ENCODE measurements at places on chromosomes 16 and 17.

DNA sequence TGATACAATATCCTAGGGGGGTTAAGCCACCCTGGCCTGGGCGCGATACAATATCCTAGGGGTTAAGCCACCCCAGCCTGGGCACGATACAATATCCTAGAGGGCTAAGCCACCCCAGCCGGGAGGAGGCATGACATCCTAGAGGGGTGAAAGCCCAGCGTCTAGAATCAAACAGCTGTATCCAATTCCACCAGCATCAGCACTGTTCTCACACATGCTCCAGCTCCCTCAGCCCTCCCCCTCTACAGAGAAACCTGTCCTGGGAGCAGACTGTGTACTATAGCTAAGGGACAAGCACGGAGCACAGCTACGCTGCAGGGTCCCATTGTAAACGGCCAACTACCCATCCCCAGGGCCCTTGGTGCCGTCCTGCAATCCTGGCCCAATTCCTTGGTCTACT is 6.2 kb downstream of the GINS2 start:
- no peak for DNase-seq

DNA sequence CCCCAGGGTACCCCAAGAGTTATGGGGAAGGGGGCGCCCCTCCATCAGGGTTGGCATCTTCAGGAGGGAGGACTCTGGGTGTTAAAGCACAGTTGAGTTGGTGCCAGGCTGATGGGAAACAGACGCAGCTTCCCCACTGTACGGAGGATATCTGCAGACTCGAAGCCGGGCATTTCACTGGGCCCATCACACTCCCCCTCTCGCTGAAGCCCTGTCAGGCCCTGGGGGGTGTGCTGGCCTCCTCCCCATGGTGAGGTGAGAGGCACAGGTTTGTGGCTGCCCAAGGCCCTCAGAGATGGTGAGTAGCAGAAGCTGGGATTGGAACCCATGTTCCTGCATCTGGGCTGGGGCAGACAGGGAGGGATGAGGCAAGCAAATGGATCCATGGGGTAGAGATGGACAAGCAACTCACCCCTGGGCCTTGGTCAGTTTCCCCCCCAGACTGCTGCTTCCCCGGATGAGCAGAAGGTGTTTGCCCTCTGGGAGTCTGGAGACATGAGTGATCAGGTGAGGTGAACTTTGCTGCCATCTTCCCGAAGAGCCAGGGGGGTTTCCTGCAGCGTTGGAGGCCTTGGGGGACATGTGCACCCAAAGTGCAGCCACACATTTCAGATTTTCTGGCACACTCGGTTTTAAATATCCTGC is 31.0 kb downstream of the POLR3E start:
- DNase-seq = no peak

DNA sequence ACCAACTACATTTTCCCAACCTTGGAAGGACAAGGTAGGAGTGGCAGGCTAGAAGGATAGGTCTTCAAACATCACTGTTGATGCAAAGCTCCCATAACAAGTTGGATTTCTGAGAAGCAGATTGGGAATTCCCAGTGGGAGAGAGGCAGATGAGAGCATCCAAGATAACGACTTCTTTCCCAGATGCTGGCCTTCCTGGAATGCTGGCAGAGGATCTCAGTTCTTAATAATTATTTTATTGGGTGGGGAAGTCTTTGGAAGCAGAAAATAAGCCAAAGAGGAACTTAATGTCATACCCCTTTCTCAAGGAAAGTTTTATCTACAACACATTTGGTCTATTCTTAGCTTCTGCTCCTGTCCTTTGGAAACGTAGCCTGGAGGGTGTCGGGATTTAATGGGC is 64.5 kb downstream of the MPRIP start:
- no peak for DNase-seq

- no peak for DNase-seq
Observed at GRCh38 chr16:86794216-86794864, 216.0 kb downstream of the FOXL1 start.

- DNase-seq = no peak
Observed at GRCh38 chr16:49602201-49602975, 228.8 kb downstream of the C16orf78 start.

DNA sequence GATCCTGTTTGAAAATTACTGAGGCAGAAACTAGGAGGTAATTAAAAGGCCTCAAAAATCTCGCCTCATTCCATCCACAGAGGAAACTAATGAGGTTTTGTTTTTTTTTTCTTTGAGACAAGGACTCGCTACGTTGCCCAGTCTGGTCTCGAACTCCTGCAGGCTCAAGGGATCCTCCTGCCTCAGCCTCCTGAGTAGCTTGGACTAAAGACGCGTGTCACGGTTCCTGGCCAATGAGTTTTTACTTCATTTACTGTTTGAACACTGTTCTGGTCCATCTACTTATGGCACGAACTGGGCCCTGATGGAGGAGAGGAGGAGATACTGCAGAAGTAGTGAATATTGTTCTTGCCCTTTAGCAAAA is 600 bp upstream of the BLTP2 start:
- DNase-seq = no peak

DNA sequence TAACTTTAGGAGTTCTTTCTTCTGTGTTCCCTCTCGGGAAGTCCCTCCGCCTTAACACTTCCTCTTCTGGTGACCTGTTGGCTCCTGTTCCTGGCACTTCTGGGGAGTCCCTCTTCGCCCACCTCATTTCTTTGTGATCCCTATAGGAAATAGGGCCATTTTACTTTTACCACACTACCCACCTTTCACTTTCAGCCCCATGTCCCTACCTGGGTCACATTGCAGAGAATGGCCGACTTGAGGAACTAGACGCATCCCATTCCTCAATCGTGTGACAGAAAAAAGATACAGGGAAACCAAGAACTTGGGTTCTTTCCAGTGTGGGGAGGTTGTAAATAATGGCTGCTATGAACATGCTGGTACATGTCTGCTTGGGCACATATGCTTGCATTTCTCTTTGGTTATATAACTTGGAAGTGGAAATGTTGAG is 6.6 kb downstream of the IL21R start:
- no peak for DNase-seq

DNA sequence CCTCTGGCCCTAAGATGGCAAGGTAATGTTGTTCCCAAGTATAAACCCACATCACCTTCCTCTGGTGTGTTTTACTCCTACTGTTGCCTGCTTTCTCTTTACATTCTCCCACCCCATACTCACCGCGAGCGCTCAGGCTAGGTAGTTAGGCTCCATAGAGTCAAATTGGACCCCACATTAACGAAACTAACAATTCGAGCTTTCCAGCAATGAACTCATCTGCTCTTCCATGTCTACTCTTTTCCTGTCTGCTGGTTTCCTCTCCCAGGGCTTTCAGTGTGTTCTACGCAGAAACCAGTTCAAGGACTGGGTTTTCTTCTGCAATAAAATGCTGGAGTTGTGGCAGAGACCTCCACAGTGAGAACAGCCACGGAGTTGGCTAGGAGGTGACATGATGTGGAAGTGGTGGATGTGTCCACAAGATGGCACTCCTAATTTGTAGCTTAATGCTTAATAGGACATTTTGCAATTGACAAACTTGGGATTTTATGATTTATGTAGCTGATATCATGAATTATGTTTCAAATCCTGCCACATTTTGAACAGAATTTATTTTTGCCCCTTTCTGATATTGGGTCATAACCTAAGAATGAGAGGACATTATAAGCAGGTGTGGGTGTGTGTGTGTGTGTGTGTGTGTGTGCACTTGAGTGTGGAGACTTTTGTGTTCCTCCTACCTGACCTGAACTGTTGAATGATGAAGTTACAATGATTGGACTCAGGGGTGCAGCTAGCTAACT is 2.2 kb upstream of the UQCRC2 start:
- DNase-seq = peak; percentile 59

DNA sequence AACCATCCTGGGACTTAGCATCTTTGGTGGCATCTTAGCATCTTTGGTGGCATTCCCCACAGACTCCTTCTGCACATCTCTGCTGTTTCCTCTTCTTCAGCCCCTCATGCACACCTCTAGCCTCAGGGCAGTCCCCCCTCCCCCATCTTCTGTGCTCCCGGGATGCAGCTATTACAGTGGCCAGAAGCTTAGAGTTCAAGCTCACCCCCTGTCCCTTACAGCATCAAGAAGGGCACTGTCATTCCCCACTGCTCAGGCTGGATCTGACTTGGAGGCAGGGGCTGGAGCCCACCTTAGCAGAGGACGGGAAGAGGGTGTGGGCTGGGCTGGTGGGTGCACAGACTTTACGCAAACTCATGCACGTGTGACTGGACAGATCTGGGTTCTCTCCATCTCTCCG is 650 bp downstream of the EPN3 start:
- DNase-seq = no peak

GRCh38 chr16:47528431-47528830 is 67.3 kb downstream of the PHKB start:
- no peak for DNase-seq

DNA sequence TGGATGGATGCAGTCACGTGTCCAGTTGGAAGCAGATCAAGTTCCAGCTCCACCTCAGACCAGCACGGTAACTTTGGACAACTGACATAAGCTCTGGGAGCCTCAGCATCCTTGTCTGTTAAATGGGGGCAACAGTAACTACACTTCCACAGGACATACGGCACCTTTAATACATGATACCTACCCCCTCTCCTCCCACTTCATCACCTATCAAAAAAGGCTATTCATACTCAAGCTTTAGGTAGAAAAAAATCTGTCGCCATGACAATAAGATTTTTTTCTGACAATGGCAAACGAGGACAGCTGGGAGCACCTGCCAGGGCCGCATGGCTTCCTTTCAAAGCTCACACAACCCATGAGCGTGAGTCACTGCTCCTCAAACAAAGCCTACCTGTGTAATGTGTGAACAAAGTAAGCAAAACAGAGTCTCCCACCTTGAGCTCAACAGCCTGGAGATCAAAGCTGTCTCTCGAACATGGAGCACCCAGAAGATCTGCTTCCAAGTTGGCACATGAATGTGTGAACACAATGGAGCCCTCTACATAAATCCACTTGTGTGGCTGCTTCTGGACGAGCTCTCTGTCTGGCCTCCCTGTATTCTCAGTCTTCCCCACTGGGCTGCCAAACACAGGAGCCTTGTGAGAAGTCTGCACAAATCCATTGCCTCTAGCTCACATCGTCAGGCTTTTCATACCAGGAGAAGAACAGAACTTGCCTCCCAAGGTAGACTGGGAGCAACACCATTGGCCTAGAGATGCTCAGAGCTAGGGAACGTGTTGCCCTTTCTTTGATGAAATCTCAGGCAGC is 459.7 kb downstream of the SOX9 start:
- no peak for DNase-seq

- peak; percentile 9 for DNase-seq
Observed at GRCh38 chr17:66920950-66921349, 43.6 kb upstream of the CACNG4 start.

DNA sequence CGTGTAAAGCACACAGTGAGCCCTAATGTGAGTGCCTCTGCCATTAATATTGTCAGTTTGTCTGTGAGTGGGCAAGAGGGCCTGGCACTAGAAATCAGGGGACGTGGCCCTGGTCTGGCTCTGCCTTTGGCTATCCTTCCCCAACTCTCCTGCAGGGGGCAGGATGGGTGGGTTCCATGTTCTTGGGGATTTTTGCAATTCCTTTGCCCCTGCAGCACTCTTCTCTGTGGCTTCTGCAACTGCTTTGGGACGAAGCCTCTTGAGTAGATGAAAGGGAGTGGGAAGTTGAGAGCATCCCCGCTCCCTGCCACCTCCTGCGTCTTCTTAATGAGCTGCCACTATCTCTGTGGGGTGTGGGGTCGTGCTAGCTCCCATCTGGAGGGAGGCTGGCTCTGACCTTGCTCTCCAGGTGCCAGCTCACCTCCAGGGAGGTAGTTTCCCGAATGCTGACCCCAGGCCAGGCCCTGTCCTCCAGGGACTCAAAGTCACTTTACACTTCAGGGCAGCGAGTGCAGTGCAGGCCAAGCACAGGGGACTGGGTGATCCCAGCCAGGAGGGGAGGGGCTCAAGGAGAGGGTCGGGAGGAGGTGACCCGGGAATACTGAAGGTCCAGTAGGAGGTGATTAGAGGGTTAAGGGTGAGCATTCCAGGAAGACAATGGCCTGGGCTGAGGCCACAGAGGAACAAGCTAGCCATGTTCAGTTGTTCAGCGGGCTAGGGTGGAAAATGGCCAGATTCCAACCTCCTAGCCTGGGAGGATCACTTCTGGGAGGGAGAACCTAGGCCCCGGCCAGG is 121.0 kb upstream of the NLRP1 start:
- DNase-seq = no peak

- DNase-seq = no peak
Observed at GRCh38 chr17:68384941-68385340, 72.4 kb downstream of the WIPI1 start.

DNA sequence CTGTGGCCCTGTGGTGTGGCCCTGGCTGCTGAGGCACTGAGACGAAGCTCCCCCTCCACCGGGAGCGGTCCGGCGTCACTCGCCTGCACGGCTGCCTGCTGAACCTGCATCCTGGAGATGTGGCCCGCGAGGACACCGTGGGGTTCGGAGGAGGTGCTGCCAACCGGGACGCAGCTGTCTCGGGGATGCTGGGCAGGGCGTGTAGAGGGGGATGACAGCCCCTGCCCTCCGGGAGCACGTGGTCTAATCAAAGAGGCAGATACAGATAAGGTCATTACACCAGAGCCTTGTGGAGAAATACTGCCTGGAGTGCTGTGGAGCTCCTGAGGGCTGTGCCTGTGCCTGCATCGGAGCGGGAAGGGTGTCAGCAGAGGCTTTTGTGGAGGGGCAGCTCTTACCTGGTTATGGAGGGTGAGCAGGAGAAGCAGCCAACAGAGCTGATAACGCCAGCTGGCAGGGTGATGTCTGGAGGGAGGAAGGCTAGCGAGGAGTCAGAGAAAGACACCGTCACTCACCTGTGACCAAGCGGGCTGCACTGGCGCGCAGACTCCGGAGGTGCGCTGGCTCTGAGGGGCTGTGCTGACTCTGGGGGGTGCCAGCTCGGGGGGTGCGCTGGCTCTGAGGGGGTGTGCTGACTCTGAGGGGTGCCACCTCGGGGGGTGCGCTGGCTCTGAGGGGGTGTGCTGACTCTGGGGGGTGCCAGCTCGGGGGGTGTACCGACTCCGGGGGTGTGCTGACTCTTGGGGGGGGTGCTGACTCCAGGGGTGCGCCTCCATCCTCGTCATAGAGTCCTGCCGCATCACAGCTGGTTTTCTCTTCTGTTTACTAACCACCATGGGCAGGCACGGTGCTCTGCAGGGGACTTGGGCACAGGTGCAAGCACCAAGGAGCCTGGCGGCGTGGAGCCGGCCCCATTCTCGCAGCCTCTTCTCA is 104.7 kb upstream of the CHMP6 start:
- DNase-seq = no peak

- DNase-seq = no peak
Observed at GRCh38 chr16:49048557-49048956, 233.1 kb downstream of the CBLN1 start.

- DNase-seq = no peak
Observed at GRCh38 chr16:19523184-19523558, 571 bp upstream of the CCP110 start.

Data from HCEC 1CT (cell line).